Calu3 (cell line): ENCODE measurements at places on chromosomes 16 and 17.

DNA sequence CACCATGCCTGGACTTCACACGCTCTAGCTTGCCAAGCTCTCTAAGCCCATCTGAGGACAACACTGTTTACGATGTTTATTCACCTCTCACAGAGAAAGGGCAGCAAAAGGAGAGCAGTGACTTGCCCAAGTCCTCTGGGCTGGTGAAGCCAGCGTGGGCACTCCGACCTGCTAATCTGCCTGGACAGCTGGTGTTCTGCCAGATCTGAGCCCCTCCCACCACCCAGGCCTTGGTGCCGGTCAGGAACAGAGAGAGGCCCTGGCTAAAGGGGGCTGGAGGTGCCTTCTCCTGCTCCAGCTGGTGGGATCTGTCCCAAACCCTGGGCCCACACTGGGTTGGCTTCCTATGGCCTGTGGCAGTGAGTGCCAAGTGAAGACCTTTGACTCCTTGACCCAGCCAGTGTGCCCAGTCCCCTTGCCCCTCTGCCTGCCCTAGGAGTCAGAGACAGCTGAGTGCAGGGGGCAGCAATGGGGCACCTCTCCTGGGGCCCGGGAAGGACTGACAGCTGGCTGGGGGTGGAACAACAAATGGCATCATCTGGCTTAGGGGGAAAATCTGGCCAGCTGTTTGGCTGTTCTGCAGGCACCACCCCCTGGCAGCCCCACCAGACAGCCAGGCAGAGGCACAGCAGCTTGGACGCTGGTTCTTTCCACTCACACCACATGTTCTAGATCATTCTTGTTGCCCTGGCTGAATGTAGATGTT lies 1.8 kb upstream of the SLC4A1 start:
- H3K27me3 ChIP-seq, result peaks cover 52% of the 10 kb centered on the region
- no peak for DNase-seq
- no peak overlapping the region for H3K27ac ChIP-seq
- H3K36me3 ChIP-seq, result peaks cover 5% of the 10 kb centered on the region

DNA sequence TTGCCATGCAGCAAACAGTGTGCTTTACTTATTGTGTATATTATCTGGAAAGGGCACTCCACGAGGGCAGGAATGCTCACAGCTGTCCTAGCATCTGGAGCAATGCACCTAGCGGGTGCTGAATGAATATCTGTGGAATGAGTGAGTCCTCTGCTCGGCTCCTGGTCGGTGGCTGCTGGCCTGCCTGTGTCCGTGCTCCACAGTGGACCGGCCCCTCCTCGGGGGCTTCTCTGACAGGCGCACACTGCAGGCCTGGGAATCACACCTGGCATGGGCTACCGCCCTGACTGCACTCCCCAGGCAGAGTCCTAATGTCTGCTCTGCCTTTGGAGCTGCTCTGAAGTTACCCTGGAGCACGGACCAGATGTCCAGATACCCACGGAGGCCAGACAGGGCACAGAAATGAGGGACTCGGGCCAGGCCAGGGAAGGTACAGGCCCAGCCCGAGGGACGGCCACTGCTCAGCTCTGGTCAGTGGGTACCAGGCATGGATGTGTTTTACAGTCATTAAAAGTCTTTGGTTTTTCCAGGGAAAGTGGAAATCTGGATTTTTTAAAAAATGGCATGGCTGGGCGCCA lies 21.1 kb upstream of the AKTIP start:
- no peaks in the 10 kb centered on the region for H3K36me3 ChIP-seq
- H3K4me1 ChIP-seq, result no peaks in the 10 kb centered on the region
- DNase-seq, result no peak
- H3K27ac ChIP-seq, result no peak overlapping the region
- no peak overlapping the region for H3K4me3 ChIP-seq

DNA sequence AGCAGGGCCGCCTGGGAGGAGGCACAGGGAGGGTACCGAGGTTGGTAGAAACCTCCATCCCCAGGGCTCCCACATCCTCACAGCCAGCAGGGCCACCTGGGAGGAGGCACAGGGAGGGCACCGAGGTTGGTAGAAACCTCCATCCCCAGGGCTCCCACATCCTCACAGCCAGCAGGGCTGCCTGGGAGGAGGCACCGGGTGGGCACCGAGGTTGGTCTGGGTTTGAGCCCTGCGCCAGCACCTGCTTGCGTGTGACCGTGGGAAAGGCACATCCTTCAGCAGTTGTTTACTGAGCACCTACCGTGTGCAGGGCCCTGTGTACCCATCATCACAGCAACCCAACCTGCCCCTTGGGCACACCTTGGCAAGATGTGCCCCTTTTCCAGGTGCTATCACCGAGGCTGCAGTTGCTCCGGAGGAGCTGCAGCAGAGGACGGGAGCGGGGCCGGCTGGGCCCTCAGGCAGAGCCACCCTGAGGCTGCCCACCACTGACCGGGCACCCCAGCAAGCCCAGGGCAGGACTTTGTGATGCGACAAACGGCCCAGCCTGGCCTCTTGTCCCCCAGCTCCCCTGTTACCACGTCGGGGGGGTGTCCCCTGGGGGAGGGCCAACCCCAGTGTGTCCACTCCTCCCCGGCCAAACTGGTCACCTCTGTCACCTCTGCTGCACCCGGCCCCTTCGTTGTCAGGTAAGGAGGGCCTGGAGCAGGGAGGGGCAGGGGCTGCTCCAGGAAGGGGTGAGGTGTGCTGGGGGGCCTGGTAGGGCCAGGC lies 22.1 kb upstream of the OSGIN1 start:
- no peak overlapping the region for H3K4me3 ChIP-seq
- peaks cover 26% of the 10 kb centered on the region for H3K36me3 ChIP-seq
- H3K4me1 ChIP-seq, result peaks cover 23% of the 10 kb centered on the region
- peaks cover 17% of the 10 kb centered on the region for H3K27me3 ChIP-seq
- no peak overlapping the region for H3K27ac ChIP-seq
- DNase-seq, result no peak

- H3K4me1 ChIP-seq, result peaks cover 12% of the 10 kb centered on the region
- no peak overlapping the region for H3K27ac ChIP-seq
- no peak for DNase-seq
- peaks cover 5% of the 10 kb centered on the region for H3K36me3 ChIP-seq
- H3K27me3 ChIP-seq, result no peaks in the 10 kb centered on the region
These were observed 26.3 kb downstream of the SMURF2 start for GRCh38 chr17:64635647-64636305.

- no peak overlapping the region for H3K4me3 ChIP-seq
- no peak overlapping the region for H3K27ac ChIP-seq
- peaks cover 17% of the 10 kb centered on the region for H3K36me3 ChIP-seq
- DNase-seq, result no peak
- peaks cover 67% of the 10 kb centered on the region for H3K4me1 ChIP-seq
These were observed 32.5 kb upstream of the SNN start for GRCh38 chr16:11635679-11636171.

DNA sequence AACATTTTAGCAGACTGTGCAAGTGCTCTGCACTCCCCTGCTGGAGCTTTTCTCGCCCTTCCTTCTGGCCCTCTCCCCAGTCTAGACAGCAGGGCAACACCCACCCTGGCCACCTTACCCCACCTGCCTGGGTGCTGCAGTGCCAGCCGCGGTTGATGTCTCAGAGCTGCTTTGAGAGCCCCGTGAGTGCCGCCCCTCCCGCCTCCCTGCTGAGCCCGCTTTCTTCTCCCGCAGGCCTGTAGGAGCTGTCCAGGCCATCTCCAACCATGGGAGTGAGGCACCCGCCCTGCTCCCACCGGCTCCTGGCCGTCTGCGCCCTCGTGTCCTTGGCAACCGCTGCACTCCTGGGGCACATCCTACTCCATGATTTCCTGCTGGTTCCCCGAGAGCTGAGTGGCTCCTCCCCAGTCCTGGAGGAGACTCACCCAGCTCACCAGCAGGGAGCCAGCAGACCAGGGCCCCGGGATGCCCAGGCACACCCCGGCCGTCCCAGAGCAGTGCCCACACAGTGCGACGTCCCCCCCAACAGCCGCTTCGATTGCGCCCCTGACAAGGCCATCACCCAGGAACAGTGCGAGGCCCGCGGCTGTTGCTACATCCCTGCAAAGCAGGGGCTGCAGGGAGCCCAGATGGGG lies 3.1 kb downstream of the GAA start:
- peaks cover 13% of the 10 kb centered on the region for H3K4me1 ChIP-seq
- H3K36me3 ChIP-seq, result peaks cover 17% of the 10 kb centered on the region
- no peak overlapping the region for H3K4me3 ChIP-seq
- H3K27ac ChIP-seq, result no peak overlapping the region
- no peaks in the 10 kb centered on the region for H3K27me3 ChIP-seq
- no peak for DNase-seq

DNA sequence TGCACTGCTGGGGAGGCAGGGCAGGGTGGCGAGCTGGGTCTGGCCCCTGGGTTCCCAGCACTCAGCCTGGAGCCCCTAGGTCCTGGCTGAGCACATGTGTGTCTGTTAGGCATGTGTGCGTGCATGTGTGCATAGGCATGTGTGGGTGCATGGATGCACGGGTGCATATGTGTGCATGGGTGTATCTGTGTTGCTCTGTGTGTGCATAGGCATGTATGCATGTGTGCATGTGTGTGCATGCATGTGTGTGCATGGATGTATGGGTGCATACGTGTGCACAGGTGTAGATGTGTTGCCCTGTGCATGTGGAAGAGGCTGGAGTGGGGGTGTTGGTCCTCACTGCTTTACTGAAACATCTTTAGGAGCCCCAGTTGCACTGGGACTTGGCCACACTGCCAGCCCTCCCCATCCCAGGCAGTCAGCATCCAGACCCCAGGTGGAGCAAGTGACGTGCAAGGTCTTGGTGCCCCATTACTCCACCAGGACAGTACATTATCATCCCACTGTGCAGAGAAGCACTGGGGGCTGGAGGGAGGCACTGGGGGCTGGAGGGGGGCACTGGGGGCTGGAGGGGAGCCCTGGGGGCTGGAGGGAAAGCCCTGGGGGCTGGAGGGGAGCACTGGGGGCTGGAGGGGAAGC lies 10.4 kb upstream of the DPEP1 start:
- peaks cover 14% of the 10 kb centered on the region for H3K4me1 ChIP-seq
- no peaks in the 10 kb centered on the region for H3K27me3 ChIP-seq
- no peaks in the 10 kb centered on the region for H3K36me3 ChIP-seq
- DNase-seq, result no peak
- peak overlapping the region; percentile 45 for H3K4me3 ChIP-seq

- H3K27ac ChIP-seq, result no peak overlapping the region
- no peak overlapping the region for H3K4me3 ChIP-seq
- peak; percentile 59 for DNase-seq
- no peaks in the 10 kb centered on the region for H3K36me3 ChIP-seq
- H3K4me1 ChIP-seq, result peaks cover 12% of the 10 kb centered on the region
These were observed 6.4 kb upstream of the GGT6 start for GRCh38 chr17:4566785-4567184.

- H3K36me3 ChIP-seq, result peaks cover 23% of the 10 kb centered on the region
- no peaks in the 10 kb centered on the region for H3K27me3 ChIP-seq
- H3K4me1 ChIP-seq, result peaks cover 30% of the 10 kb centered on the region
- DNase-seq, result no peak
These were observed 27.2 kb upstream of the METRNL start for GRCh38 chr17:83052241-83052564.

DNA sequence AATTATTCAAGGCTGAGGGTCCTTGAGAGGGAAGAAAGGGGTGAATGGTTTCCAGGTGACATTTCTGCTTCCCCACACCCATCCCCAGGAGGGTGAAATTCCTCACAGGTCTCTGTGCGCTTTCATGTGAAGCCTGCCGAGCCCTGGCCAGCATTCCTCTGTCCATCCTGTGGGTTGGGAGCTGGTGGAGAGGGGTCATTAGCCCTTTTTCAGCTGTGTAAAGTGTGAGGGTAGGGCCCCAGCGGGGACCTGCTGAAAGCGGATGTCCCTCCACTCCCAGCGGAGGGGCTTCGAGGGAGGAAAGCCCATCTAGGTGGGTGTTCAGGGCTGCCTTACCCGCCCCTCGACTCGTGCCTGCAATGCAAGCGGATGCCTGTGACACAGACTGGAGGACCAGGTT lies 53.3 kb upstream of the DLX4 start:
- peaks cover 1% of the 10 kb centered on the region for H3K36me3 ChIP-seq
- H3K27me3 ChIP-seq, result peaks cover 64% of the 10 kb centered on the region
- DNase-seq, result no peak
- H3K27ac ChIP-seq, result no peak overlapping the region
- H3K4me1 ChIP-seq, result peaks cover 18% of the 10 kb centered on the region
- H3K4me3 ChIP-seq, result no peak overlapping the region

GRCh38 chr16:24906199-24906808 lies 60.5 kb downstream of the SLC5A11 start:
- no peak overlapping the region for H3K27ac ChIP-seq
- H3K36me3 ChIP-seq, result no peaks in the 10 kb centered on the region
- H3K4me1 ChIP-seq, result no peaks in the 10 kb centered on the region

DNA sequence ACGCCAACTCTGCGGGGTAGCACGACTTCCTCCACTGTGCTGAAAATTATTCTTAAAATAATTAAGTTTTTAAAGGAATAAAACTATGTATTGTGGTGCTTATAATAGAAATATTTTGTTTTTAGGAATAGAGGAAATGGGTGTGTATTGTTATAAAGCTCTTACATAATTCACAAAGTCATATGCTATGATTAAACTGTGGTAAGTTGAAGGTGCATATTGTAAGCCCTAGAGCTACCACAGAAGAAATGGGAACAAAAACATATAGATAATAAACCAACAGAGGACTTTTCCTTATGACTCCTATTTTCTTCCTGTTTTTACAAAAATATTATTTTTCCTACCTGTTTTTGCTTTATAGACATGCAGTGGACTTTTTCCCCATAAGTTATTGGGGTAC lies 4.3 kb upstream of the SLFN11 start:
- H3K4me1 ChIP-seq, result peaks cover 33% of the 10 kb centered on the region
- peaks cover 25% of the 10 kb centered on the region for H3K36me3 ChIP-seq
- H3K27ac ChIP-seq, result no peak overlapping the region
- no peak for DNase-seq

DNA sequence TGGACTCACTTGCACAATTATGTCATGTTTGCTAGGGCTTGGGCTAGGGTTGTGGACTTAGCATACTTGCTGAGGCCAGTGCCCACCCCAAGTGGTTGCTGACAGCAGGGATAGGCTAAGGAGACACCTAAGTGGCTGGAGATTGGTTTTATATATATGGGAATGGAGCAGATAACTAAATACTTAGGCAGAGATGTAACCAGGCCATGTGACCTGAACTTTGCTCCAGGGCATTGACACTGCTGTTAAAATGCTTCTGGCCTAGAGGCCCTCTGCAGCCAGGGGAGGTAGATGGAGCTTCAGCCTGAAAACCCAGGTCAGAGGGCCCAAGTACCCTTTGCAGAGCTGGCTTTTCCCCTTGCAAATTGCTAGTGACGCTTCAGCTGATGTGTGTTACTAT lies 1.4 kb upstream of the ITGB3 start:
- DNase-seq, result no peak
- peaks cover 40% of the 10 kb centered on the region for H3K27me3 ChIP-seq
- H3K4me3 ChIP-seq, result no peak overlapping the region
- H3K4me1 ChIP-seq, result peaks cover 15% of the 10 kb centered on the region
- H3K27ac ChIP-seq, result no peak overlapping the region
